ENCODE measurements at places on chromosomes 12 and 14. TPM values are rescaled to one million over a fixed set of nuclear protein-coding genes. Genes with fewer than 3 reads are reported as not detected.
A peak's percentile ranks its signal among the peaks of the same experiment; 100 is the strongest.

GRCh38 chr12:114274131-114274530, 131.8 kb downstream of the TBX5 start:
- DNase-seq: no peak

CLEC4A gene
- total RNA-seq: 0.70 TPM

DNA sequence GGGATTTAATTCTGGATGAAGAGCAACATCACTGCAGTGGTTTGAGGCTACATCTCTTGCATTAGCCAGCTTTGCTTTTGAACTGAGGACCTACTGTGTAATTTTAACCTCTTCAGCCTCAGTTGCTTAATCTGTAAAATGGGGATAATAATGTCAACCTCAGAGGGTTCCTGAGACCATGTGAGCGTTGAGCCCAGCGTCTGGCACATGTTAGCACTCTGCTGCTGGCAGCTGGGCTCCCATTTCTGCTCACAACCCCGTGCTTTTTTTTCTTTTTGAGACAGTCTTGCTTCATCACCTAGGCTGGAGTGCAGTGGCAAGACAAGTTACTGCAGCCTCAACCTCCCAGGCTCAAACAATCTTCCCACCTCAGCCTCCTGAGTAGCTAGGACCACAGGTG, 31.6 kb downstream of the TESC start:
- no peak for DNase-seq

- DNase-seq: no peak
Observed at GRCh38 chr14:34733245-34733644, 18.9 kb upstream of the CFL2 start.

- peak; percentile 42 for DNase-seq
Observed at GRCh38 chr12:49089821-49090773, 4.5 kb downstream of the DHH start.

AHSA1 gene
- 83.3 TPM for total RNA-seq

PABPN1 gene
- total RNA-seq: 131 TPM

DNA sequence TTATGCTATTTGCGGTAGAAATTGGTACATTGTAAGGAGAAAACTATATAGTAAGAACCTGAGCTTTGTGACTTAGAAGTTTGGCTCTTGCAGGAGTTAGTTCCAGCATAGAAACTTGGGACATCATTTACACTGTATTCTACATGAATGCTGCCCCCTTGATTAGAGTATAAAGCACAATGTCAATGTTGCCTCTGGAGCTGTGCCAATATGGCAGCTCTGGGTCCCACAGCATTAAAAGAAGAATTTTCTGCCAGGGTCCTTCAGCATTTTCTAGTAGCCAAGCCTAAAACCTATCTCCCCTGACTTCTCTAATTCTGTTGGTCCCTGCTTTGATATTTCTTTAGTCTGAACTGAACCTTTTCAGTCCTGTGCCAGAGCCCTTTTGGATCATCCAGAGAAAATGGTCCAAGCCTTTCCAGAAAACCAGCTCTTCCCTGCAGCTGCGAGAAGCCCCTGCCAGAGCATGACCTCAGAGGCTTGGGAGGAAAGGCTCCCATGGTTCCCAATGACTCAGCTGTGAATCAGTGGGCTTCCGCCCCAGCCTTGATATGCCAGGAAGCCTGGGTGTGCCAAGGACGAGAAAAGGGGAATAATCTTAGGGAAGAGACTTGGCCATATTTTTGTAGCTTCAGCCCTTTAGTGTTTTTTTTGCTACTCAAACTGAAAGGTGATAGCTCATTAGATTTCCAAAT, 43.2 kb downstream of the PLEKHG7 start:
- DNase-seq: peak; percentile 25

- DNase-seq: no peak
Observed at GRCh38 chr12:42918443-42918842, 328.9 kb upstream of the PRICKLE1 start.

NTF3 gene
- total RNA-seq: 0.40 TPM

- no peak for DNase-seq
Observed at GRCh38 chr14:68268197-68268596, 448.6 kb downstream of the RAD51B start.

GRCh38 chr14:102538602-102539543, 29.3 kb upstream of the ANKRD9 start:
- no peak for DNase-seq

DNA sequence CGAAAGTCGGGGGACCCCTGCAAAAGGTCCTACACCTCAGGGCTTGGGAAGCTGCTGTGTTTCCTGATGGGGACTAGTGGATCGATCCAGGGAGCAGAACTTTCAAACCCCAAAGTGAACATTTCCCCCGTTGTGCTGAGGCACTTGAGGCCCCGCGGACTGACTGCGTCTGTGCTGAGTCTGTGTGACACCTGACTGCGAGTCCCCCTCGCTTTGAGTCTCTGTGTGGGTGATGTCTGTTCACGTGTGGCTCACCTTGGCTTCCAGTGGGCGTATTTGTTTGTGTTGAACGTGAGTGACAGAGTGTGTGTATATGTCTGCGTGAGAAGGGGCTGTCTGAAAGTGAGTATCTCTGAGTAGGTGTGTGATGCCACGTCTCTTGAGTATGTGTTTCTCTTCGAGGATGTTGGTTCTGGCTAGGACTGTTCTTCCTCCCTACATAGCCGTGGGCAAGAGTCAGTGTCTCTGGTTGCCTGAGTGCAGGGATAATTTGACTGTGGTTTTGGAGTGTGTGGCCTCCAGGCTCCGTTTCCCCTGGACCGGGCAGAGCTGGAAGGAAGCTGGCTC, 1.3 kb downstream of the TEAD4 start:
- no peak for DNase-seq

HOXC4 gene
- total RNA-seq: not detected

DNA sequence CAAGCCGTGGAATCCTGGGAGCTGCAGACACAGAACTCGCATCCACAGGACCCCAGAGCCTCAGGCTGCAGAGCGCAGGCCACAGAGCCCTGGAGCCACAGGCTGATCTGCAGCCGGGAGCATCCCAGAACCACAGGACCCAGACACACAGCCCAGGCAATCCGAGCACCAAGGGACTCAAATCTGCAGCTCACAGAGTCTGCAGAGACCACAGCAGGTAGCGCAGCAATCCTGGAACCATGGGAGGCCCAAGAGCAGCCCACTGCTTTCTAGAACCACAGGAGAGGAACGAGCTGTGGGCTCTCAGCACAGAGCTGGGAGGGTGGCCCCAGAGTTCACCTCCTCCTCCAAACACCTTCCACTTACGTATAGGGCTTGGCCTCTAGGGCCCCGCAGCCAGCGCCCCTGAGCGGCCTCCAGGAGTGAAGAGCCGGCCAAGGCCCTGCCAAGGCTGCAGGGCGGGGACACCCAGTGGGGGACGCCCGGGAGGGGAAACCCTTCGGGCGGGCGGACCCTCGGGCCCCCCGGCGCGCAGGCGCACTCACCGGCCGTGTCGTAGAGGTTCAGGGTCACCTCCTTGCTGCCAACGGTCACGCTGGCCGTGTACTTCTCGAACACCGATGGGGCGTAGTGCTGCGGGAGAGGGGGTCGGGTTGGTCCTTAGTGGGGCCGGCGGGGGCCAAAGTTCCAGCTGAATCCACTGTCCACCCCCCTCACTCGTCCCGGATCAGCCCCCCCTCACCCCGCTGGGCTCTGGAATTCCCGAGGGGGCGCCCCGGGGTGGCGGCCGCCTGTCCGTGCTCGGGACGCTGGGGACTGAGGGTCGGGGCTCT, 665 bp downstream of the RHOF start:
- DNase-seq: peak; percentile 64

PSMB11 gene
- not detected for total RNA-seq

GRCh38 chr12:59372956-59373355, 222.9 kb upstream of the SLC16A7 start:
- peak; percentile 11 for DNase-seq

- DNase-seq: no peak
Observed at GRCh38 chr12:20513189-20513588, 144.9 kb downstream of the PDE3A start.

- DNase-seq: no peak
Observed at GRCh38 chr14:95255013-95255412, 64.7 kb downstream of the CLMN start.

GRCh38 chr14:61503167-61503801, 181.9 kb downstream of the PRKCH start:
- no peak for DNase-seq

DNA sequence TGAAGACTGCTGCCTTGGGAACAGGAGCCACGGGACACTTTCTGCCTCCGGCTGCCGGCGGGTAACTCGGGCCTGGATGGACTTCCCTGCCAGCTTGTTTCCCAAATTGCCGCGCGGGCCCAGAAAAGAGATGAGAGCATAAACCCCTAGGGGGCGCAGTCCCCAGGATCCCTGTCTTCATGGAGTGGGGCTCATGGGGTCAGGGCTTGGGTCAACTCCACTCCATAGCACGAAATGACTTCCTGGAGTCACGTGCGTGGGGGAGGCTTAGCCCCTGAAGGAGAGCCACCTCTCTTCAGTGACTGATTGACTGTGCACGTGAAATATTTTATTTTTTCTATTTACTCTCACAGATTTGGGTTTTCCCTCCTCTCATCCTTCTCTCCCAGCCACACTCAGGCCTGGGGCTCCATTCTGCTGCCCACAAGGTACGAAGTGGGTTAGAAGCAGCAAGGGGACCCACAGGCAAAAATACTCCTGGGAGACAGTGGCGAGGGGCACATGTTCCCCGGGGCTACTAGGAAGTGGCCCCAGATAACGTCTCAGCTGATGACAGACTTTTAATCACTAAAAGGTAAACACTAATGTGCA, 10.0 kb downstream of the PGF start:
- no peak for DNase-seq

- no peak for DNase-seq
Observed at GRCh38 chr14:101521473-101521915, 39.8 kb upstream of the DIO3 start.

DNA sequence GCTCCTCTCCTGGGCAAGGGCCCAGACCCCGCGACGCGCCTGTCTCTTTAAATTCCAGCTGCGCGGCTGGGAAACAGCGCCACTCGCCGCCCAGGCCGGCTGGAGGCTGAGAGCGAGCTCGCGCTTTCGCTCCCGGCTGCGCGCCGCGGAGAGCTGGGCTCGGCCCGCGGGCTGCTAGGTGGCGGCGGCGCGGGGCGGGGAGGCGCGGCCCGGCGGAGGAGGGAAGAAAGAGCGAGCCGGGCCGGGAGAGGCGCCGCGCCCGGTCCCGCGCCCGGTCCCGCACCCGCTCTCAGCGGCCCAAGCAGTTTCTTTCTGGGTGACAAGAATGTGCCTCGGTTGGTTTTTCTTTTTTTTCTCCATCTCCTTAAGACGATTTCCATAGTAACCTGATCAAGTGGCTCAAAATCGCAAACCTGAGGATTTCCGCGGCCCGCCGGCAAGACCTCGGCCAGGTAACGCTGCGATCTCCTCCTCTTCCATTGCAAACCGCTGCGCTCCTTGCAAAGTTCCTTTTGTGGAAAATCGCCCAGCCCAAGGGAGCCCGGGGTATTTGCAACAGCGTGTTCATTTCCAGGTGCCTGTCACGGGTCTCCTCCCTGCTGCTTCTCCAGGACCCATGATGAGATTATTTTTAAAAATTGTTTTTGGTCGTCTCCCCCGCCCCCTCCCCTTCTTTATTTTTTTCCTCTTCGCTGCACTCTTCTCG, 259.5 kb upstream of the E2F7 start:
- DNase-seq: peak; percentile 46

ESRRB gene
- 0.06 TPM for total RNA-seq

RERGL gene
- 2.7 TPM for total RNA-seq

P2RX7 gene
- 2.4 TPM for total RNA-seq

RFX4 gene
- 0.08 TPM for total RNA-seq

GRCh38 chr14:21108791-21109190, 7.9 kb downstream of the TMEM253 start:
- no peak for DNase-seq

- peak; percentile 65 for DNase-seq
Observed at GRCh38 chr14:69460093-69460701, 24.3 kb upstream of the PLEKHD1 start.

WNT5B gene
- 4.5 TPM for total RNA-seq

FAM222A gene
- 3.0 TPM for total RNA-seq

DNA sequence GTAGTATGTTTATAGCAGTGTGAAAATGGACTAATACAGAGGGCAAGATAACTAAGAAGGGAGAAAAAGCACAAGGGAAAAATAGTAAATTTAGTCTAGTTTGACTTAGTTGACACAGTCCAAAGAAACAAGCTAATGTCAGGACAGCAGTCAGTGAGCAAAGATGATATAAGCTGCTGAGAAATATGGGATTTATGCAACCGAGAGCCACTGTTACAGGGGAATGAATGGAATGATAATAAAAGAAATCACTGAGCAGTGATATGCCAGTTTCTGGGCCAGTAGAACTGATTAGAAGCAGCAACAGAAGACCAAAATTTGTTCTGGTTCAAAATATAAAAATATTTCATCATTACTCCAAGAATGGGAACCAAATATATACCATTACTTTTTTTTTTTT, 60.1 kb downstream of the R3HDM2 start:
- DNase-seq: no peak

DNA sequence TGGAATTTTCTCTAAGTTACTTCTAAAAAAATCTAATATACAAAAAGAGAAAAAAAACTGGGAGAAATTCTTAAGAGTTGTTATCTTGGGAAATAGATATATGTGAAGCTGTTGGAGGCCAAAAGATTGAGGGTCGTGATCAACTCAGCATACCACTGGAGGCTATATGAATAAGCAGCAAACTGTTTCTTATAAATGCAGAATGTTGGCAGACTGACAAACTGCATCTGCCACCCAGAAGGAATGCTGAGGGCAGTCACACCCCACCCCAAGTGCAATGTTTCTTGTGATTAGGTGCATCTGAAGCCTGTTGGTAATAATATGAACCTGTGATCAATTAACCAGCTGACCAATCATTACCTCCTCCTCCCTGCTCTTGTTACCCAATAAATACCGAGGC, 818.6 kb upstream of the MGAT4C start:
- no peak for DNase-seq

DNA sequence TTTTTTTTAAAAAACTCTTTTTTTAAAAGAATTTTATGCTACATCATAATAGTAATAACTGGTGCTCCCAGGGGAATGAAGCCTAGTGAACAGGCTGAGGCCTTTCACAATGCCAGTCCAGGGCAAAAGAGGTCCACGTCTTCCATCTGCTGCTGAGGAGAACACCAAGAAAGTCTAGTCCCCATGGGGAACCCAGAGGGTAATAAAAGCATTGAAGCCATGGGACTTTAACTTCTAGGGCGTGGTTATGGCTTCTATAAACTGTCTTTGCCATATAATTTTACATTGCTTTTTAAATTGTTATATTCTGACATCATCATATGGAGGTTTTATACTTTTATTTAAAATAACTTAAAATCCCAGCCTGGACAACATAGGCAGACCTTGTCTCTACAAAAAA, 64.3 kb downstream of the SLC16A7 start:
- no peak for DNase-seq
